ENCODE measurements at places on chromosomes 11 and 22. TPM values are rescaled to one million over a fixed set of nuclear protein-coding genes. Genes with fewer than 3 reads are reported as not detected.

Gene CSF2RB
- not detected for total RNA-seq

Gene MPZL3
- total RNA-seq, result 1.8 TPM

Gene LUZP2
- 0.11 TPM for total RNA-seq

Gene FAM111B
- 22.4 TPM for total RNA-seq

Gene SLC22A25
- total RNA-seq, result not detected

Gene AP5B1
- 8.0 TPM for total RNA-seq

Gene MS4A7
- not detected for total RNA-seq

Gene CALCA
- total RNA-seq, result not detected

Gene TNNI2
- not detected for total RNA-seq

Gene CHEK1
- total RNA-seq, result 61.2 TPM

Gene BDNF
- total RNA-seq, result 1.8 TPM

Gene RCOR2
- total RNA-seq, result 2.0 TPM

Gene PELI3
- total RNA-seq, result 19.4 TPM

Gene SEC14L2
- total RNA-seq, result 33.5 TPM

Gene RIC3
- under 0.01 TPM for total RNA-seq

Gene DEUP1
- total RNA-seq, result under 0.01 TPM

Gene CLTCL1
- 9.5 TPM for total RNA-seq

Gene MPZL2
- 0.25 TPM for total RNA-seq
